T-helper 17 cell (primary cell): ENCODE measurements at places on chromosomes 13 and 19.

DNA sequence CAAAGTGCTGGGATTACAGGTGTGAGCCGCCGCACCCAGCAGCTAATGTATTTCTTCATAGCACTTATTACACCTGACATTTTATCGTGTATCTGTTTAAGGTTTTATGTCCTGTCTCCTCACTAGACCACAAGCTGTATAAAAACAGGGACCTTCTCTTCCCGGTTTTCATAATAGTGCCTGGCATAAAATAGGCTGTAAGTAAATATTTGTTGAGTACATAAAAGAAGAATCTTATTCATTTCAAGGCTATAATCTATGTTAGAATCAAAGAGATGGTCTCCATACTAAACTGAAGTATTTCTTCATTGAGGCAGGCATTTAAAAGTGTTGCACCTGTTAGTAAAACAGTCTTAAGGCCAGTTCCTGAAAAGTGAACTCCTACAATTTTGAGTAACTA, 194.0 kb downstream of the SHISA2 start:
- DNase-seq: no peak

GRCh38 chr13:100517728-100518127, 70.9 kb downstream of the GGACT start:
- DNase-seq: no peak

GRCh38 chr13:101552786-101553185, 100.3 kb downstream of the ITGBL1 start:
- no peak for DNase-seq

DNA sequence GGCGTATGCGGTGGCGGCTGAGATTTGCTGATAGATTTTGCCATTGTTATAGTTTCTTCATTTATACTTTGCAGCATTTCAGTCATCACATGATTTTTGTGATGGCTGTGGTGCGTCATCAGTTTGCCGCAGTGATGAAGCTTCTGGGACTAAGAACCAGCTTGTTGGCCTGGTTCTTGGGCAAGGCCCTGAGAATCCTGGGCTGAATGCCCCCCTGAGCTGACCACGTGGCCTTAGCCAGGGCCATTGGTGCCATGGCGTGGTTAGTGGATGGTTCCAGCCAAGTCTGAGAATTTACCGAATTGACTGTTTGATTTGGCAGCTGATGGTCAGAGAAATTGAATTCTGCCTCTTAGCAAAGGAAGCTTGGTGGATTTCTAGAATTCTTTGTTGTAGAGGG, 17.8 kb downstream of the GATAD2A start:
- DNase-seq: no peak

GRCh38 chr19:6362027-6362350, 658 bp downstream of the CLPP start:
- DNase-seq: no peak

GRCh38 chr19:46515879-46516350, 20.2 kb upstream of the PNMA8B start:
- DNase-seq: no peak

DNA sequence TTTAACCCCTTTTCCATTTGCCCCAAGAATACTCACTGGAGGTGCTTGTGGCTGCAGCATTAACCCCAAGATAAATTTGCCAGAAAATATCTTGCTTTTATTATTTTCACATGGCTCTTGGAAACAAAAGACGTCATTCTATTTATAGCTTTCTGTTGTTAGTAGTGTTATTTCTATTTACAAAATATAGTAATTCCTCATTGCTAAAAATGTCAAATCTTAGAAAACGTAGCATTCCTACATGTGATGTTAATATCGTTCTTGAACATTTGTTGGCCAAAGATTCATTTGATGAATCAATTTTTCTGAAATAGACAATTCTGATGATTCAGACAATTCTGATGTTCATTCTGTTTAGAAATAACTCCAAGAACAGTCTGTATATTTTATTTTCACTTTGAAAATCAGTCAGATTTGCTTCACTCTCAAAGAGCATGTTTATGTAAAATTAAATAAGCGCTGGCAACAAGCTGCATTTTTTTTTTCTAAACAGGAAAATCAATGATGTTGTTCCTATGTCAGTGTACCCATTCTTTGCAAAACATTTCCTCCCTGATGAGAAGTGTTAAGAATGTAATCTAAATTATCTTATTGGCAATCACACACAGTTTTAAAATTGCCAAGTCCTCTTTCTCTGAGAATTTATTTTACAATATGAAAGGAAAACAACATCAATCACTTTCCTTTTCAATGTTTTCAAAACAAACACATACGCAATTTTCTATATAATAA, 334.0 kb downstream of the KCTD12 start:
- no peak for DNase-seq

- DNase-seq: no peak
These were observed 2.8 kb upstream of the F10 start for GRCh38 chr13:113119822-113120189.

GRCh38 chr19:49058562-49058961, 1.0 kb upstream of the CGB7 start:
- DNase-seq: no peak

DNA sequence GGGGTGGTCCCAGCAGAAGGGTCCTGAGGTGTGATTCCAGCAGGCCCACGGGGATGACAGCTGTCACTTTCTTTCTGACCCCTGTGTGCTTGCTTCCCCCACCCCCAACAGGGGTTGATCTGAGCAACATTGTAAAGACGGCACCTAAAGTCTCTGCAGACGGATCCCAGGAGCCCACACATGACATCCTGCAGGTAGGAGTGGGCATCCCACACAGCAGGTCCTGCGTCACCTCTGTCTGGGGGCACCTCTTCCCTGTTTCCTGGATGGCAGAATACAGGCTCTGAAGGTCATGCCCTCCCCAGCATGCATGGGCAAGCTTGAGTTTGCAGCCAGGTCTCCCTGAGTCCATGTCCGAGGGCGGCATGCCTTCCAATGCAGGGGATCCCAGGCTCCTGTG, 10.5 kb downstream of the ARMC6 start:
- DNase-seq: no peak

- DNase-seq: no peak
These were observed at the start of gene RAX2 for GRCh38 chr19:3771906-3772455. RAX2 (minus strand) TSS chr19:3772228; CDS start chr19:3771742, 486 bp downstream.

DNA sequence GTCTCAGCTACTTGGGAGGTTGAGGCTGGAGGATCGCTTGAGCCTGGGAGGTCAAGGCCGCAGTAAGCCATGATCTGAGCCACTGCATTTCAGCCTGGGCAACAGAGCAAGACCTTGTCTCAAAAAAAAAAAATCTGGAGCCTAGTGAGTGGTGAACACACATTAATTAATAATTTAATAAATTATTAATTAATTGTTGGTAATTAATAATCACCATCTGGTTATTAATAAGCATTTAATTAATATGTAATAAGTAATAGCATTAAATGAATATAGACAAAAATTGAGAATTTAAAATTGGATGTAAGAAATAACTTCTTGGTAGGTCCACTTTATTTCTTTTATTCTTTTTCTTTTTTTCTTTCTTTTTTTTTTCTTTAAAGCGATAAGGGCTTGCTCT, 31.9 kb upstream of the CEBPA start:
- no peak for DNase-seq

DNA sequence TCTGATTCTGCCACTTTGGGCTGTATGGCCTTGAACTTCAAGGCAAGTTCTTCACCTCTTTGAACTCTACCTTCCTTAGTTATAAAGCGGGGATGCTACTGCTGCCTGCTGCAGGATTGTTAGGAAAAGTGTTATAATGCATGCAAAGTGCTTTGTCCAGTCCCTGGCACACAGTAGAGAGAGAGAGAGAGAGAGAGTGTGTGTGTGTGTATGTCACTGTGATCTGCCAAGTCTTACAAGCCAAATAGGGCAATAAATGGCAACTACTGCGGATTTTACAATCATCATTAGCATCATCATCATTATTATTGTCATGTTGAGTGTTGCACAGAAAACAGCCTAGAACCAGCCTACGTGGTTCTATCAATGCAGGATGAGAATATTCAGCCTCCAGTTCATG, 136.1 kb downstream of the ZDHHC20 start:
- DNase-seq: no peak

DNA sequence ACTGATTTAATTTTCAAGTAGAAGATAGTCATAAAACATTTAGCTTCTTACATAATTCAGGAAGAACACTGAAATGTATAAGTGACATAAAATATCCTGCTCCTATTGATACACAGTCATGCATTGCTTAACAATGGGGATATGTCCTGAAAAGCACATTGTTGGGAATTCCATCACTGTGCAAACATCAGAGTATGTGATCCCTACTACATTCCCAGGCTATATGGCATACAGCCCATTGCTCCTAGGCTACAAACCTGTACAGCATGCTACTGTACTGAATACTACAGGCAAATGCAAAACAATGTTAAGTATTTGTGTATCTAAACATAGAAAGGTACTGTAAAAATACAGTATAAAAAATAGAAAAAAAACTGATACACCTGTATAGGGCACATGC, 723.9 kb upstream of the ARGLU1 start:
- DNase-seq: no peak

GRCh38 chr19:18385675-18386542, at the start of gene GDF15:
GDF15 (plus strand) TSS chr19:18386158; CDS start chr19:18386190, 32 bp downstream.
- DNase-seq: no peak

GRCh38 chr13:62997696-62998095, 1582.0 kb upstream of the PCDH20 start:
- no peak for DNase-seq

DNA sequence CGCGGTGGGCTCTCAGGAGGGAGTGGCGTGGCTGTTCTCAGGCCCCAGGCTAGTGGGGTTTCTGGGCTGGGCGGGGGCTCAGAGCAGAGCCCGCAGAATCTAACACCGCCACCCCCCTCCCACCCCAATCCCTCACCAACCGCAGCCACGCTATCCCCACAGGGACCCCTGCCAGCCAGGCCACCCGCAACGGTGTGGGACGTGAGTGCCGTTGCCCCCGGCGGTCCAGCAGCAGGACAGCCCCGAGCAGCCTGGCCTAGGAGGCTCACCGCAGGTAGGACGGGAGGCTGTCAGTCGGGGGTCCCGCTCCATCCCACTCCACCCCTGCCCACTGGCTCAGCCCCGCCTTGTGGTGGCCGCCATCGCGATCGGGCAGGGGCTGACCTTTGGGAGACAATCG, at the start of gene NTN5:
TSS of gene NTN5 (minus strand) at position 24 of the 400 bp plus-strand sequence. CDS start 2,031 bp downstream, outside the sequence.
- DNase-seq: no peak

GRCh38 chr13:86653009-86653408, 853.8 kb upstream of the SLITRK6 start:
- DNase-seq: no peak

DNA sequence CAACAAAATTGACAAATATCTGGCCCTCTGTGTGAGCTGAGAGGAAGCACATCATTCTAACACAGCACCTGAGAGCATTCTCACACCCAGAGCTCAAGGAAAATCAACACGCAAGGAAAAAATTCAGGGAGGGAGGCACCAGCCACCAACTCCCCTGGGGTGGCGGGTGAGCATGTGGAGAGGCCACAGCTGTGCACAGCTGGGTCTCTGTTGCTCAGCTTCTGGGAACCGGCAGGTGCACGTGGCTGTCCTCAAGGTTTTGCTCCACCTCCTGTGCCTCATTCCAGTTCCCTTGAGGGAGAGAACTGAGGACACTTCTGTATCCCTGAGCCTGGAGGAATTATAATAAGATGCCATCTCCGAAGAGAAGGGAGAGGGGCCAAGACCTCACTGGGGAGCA, 134.0 kb downstream of the USP12 start:
- no peak for DNase-seq

- DNase-seq: no peak
These were observed 2.6 kb upstream of the MCEMP1 start for GRCh38 chr19:7674010-7675005.

GRCh38 chr19:843180-843835, 2.5 kb downstream of the PRTN3 start:
- no peak for DNase-seq

DNA sequence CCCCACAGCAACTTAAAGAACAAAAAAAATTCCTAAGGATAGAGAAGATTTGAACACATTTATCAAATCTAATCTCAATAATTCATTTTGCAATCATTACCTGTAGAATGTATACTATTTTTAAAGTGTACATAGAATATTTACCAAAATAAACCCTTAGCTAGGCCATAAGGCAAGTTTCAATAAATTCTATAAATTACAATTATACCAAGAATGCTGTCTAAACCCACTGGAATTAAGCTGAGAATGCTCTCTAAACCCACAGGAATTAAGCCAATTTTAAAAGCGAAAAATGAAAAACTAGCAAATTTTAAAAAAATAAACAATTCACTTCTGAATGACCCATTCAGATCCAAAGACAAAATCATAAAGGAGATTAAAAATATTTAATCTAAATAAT, 540.4 kb upstream of the NBEA start:
- DNase-seq: no peak
